ENCODE measurements at places on chromosomes 6 and 20. TPM values are rescaled to one million over a fixed set of nuclear protein-coding genes. Genes with fewer than 3 reads are reported as not detected.

GRCh38 chr6:41451515-41452163 is 94.5 kb upstream of the FOXP4 start:
- no peak for DNase-seq

- no peak for DNase-seq
These were observed 244.8 kb upstream of the FAM83B start for GRCh38 chr6:54601600-54602300.

- DNase-seq, result no peak
These were observed 265.0 kb upstream of the GJE1 start for GRCh38 chr6:141867767-141868166.

DNA sequence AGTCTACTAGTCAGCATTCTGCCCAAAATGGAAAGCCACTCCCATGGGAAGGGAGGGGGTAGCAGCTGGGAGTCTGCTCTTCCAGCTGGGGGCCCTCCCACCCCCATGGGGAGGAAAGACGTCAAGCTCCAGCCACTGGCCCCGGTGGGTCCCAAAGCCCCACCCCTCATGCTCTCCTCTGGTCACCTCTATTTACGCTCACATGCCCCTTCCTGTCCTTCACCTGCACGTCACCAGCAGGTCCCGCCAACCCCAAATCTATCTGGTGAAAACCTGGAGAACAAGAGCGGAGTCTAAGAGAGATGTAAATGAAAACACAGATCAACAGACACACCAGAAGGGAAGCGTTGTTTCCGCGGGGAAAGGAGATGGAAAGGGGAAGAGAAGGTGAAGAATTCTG is 30.0 kb upstream of the ZBP1 start:
- DNase-seq, result no peak

The TNNC2 gene
- total RNA-seq, result not detected

The TRIM40 gene
- not detected for total RNA-seq

DNA sequence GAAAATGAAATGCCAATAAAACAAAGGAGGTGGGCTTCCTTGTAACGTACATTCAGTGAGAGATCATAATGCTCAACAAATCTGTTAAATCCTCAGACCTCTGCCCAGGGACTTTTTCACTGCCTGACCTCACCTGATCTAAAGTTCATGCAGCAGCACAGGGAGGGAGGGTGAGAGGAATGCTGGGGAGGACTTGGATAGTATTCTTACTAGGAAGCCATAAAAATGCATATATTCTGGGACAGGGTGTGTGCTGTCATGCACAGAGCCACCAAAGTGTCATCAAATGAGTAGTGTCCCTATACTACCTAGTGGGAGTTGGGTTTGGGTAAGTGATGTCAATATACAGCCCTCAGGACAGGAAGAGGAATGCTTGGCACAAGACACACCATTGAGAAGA is 32.6 kb downstream of the CLIC5 start:
- DNase-seq, result no peak

DNA sequence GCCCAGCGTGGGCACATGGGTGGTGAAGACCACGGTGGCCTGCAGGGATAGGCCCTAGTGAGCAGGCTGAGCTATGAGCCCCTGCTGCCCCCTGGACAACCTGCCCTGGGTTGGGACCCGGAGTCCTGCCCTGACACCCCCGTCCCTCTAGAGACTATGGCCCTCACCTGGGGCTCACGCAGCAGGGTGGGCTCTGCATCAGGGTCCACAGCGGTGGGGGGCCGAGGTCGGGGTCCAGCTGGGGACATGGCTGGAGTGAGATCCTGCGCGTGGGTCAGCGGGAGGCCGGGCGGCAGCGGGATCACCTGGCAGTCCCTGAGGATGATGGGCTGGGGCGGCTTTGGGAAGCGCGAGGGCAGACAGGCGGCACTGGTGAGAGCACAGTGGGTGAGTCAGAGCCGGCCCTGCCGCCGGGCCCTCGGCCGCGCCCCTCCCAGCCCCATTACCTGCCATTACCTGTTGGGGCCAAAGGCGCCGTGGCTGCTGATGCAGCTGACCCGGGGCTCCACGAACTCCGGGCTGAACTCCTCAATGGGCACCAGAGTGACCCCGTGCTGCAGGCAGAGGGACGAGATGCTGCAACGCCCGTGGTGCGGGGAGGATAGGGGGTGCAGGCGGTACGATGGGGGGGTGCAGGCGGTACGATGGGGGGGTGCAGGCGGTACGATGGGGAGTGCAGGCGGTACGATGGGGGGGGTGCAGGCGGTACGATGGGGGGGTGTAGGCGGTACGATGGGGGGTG is 27.9 kb downstream of the ADRM1 start:
- no peak for DNase-seq

GRCh38 chr6:79249136-79249535 is 14.7 kb upstream of the HMGN3 start:
- no peak for DNase-seq

DNA sequence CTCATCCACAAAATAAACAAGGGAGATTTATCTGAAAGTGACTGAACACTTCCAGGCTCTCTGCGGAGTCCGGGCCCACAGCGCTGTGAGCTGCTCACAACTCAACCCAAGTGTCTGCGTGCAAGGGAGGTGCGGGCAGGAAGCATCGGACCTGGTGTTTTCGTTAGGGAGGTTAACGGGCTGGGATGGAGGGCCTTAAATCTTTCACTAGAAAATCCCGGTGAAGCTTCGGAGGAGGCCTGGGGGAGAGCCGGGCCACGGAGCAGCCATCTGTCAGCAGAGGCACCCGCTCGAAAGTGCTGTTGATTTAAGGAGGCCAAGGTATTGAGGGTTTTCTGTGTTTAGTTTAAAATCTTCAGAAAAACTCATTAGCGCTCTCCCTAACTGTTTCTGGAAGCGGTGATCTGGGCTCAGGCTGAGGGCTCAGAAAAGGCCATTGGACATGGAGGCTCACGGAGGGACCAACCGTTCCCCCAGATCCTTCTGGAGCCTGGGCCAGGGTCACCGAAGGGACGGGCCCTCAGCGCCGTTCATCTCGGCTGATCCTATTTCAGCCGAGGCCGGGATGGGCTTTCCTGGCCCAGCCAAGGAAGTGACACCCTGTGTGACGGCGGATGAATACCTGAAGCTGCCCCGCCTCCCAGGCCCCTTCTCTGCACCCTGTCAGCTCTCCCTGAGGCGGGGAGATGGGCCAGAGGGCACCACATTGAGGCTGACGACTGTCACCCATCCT is 20.7 kb downstream of the GATA5 start:
- no peak for DNase-seq

- no peak for DNase-seq
These were observed 6.0 kb downstream of the POU3F2 start for GRCh38 chr6:98840385-98840784.

- no peak for DNase-seq
These were observed 437.7 kb upstream of the ADGRB3 start for GRCh38 chr6:68197356-68197755.

The RWDD1 gene
- total RNA-seq, result 56.2 TPM

The PCED1A gene
- 34.0 TPM for total RNA-seq

The TRIM10 gene
- not detected for total RNA-seq

DNA sequence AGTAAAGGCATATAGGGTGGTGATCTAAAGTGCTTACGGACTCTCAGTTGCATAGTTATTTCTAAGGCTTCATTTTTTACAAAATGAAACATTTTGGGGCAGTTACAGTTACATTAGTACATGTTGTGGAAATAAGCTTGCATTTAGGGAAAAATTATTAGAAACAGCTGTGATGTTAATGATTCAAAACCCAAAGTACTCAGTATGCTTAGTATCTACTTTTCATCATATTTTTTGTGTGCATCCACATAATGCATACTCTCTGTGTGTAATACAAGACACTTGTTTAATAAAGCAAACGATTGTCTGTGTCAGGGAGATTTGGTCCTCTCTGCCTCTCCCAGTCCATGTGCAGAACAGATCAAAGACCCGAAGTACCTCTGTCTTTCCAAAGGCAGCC is 11.4 kb upstream of the TBX18 start:
- no peak for DNase-seq

DNA sequence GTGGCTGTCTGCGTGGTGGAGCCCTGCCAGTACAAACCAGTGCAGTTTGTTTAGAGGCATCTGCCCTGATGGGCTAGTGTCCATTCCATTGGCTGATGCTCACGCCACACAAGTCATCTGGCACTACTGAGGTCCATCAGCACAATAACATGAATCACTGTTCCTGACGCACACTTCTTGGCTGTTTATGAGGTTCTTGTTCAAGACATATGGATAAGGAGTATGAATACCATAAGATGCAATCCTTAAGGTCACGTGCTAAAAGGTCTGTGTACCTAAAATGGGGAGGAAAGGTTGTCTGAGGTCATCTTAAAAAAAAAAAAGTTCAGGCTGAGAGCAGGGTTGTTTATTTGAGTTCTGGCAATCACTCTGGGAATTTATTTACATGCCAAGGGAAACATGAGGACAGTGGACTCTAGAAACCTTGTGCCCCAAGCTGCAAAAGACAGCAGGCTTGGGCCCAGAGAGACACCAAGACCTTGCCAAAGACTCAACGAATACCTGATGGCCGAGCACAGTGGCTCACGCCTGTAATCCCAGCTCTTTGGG is 54.1 kb upstream of the SHLD1 start:
- no peak for DNase-seq

The ELOVL4 gene
- total RNA-seq, result 2.0 TPM

DNA sequence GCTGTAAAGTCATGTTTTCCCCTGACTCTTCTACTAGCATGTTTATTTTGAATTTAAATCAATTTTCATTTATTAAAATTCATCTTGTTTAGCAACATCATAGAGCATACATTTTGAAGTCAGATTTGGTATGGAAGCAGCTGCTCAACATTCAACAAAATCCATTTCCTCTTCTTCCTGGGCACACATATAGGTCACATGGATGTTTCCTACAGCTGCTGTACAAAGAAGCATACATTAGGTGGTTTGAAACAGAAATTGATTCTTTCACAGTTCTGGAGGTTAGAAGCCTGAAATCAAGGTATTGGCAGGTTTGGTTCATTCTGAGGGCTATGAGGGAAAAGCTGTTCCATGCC is 495.2 kb downstream of the RFPL4B start:
- no peak for DNase-seq

- no peak for DNase-seq
These were observed 465.4 kb upstream of the BTBD3 start for GRCh38 chr20:11452326-11452725.

DNA sequence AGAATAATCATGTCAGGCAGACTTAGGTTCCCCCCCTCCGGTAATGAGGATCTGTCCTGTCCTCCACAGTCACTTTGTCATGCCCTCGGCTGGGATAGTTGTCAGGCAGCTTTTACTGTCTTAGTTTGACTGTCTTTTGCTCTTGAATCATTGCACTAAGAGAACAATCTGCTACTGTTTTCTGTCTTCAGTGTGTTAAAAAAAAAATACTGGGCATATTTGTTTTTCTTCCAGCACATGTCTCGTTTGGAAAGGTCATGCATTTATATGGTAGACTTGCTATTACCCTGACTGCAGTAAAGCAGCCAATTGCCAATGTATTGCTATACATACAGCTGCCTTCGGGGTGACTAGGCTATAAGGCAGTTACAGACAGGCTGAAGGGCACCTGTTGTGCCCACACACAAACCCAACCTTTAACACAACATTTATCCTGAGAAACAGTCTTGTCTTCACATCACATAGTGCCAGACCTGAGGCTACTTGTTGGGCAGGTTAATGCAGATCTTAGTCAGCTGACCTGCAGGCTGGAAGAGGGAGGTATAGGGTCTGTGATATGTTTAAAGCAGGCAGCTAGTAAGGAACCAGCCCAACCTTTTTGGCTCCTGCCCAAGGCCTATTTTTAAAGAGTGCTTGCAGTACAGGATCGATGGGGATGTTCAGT is 26.7 kb downstream of the ARFGEF3 start:
- no peak for DNase-seq

DNA sequence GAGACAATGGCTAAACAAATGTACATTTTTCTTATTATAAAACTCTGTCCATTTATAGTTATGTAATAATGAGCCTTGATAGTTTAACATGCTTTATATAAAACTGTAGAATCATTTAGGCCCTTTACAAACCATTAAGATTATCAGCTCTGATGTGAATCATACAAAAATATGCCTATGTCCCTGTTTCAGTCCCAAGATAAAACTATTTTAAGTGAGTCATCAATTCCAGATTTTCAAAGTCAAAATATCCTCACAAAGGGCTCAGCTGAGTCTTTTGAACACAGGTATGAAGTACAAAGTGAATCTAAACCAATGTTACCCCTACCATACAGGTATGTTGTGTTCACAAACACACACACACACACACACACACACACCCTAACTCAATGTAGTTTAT is 88.0 kb downstream of the PTPRK start:
- no peak for DNase-seq

DNA sequence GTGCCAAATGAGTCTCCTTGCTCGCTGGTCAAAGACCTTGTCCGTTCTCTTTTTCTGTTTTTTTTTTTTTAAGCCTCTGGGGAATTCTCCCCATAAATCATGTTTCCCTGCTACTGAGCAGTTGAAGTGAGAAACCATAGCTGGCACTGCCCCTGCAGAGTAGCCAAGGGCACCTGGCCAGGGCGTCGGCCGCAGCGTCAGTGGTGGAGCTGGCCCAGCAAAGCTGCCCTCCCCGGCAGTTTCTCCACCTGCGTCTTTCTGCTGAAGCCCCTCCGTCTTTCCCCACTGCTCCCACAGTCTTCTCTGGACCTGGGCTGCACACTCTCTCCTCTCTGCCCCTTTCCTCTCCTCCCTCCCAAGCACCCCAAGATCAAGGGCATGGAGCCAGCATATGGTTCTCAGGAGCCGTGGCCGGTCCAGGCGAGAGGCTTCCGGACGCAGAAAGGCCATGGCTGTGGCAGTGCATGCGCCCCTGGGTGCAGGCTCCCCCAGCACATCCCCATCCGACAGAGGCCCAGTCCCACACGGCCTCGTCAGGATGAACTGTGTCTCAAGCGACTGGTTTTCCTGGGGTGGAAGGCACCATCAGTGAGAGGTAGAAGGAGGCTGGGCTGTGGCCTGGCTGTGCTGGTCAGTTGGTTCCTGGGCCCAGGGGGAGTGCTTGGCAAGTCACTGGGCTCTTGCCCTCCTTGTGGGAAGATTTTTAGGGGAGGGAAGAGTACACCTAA is 218.1 kb downstream of the ERMARD start:
- no peak for DNase-seq

The C6orf52 gene
- 7.4 TPM for total RNA-seq

DNA sequence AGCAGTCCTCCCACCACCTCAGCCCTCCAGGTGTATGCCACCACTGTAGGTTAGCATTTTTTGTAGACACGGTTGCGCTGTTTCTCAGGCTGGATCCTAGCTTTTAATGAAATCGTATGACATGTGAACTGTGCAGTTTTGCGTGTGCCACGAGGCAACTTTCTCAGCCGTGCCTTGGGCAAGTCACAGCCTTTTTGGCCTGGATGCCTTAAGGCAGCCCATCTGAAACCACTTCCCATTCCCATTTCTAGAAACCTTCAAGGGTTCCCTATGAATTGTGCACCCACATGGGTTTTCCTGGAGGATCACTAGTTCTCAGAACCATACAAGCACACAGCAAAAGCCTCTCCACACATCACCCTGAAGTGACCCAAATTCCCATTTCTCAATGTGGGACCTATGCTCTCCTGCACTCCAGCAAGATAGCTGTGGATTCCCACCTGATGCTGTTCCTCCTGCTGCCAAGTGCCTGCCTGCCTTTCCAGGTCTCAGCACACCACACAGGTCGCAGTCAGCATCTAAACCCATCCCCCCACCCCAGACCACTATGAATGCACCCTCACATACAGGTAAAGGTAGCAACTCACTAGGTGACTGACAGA is 28.9 kb downstream of the SNX5 start:
- no peak for DNase-seq
